ENCODE measurements at places on chromosomes 12 and 14. TPM values are rescaled to one million over a fixed set of nuclear protein-coding genes. Genes with fewer than 3 reads are reported as not detected.

The ARL1 gene
- total RNA-seq, result 68.0 TPM

The ADSS1 gene
- 0.47 TPM for total RNA-seq

The SDSL gene
- 6.3 TPM for total RNA-seq

The RCOR1 gene
- total RNA-seq, result 10.2 TPM

The REP15 gene
- 4.7 TPM for total RNA-seq

The AICDA gene
- total RNA-seq, result not detected

The RESF1 gene
- 57.3 TPM for total RNA-seq

The LRRC10 gene
- total RNA-seq, result not detected

The ATP6V1D gene
- 80.6 TPM for total RNA-seq

The ZC2HC1C gene
- 1.3 TPM for total RNA-seq

All from mammary microvascular endothelial cell (primary cell).